ENCODE measurements at places on chromosomes 3 and 15.

DNA sequence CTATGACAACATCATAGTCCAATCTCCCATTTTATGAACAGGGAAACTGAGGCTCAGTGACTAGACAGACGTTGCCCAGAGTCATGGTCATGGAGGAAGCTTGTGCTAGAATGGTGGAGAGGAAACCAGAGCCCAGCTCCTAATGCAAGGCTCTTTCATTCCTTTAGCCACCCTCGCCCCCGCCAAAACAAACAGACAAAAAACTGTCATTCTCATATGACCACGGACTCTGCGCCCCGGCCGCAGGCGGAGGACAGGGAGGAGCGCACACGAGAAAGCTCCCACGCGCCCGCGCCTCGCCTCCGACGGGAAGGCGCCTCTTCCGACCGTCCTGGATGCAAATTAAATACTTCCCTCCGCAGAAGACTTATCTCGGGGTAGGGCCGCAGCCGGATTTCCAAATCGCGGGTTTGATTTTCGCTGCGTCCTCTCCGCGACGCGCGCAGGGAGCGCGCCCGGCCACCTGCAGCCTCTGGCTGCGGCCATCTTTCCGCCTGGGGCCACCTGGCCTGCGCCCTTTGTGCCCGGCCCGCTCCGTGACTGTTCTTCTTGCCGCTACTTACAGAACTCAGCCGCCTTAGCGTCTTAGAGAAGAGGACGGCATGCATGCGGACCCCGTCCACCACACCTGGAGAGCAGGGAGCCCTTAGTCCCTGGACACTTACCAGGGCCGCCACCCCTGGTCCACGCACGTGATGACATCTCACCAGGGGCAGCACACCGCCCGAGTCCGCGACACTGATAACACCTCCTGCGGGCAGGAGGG, 670 bp upstream of the ATP13A3 start:
- DNase-seq, result peak; percentile 32

DNA sequence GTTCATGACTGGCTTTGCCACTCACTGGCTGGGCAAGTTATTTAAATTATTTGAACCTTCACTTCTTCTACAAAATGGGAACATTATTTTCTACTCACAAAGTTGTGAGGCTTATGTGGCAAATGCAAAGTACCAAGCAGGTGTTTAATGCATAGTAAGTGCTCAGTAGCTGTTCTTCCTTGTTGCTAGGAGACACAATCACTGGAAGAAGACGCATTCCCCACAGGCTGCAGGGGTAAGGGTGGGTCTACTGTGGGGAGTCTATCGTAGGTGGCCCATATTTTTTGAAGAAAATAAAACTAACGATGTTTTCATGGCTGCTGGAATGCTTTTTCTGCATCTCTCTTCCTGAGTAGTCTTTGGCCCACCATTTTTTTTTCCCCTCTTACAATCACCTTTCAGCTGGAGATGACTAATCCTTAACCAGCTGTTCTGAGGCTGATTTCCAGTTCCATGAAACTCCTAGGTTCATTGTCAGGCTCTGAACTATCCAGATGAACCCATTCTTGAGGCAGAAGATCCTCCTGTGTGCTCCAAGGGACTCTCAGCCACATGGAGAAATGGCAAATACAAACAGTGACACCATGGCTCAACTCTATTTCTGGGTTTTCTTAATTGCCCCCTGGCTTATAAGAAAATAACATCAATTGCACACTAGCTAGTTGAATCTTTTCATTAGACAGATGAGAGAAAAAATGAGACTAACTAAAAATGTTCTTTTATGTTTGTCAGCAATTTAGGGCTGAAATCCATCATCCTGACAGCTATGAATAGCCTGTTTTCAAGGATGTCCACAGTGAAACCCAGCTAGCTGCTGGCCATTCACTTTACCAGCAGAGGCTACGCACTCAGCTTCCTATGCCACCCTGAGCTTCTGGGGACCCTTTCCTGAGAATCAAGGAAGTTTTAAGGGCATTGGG, 108.3 kb upstream of the ETV5 start:
- no peak for DNase-seq

GRCh38 chr3:56869157-56869889, 67.6 kb upstream of the ARHGEF3 start:
- no peak for DNase-seq

GRCh38 chr15:33852570-33852969, 115.7 kb upstream of the CHRM5 start:
- DNase-seq, result peak; percentile 80

DNA sequence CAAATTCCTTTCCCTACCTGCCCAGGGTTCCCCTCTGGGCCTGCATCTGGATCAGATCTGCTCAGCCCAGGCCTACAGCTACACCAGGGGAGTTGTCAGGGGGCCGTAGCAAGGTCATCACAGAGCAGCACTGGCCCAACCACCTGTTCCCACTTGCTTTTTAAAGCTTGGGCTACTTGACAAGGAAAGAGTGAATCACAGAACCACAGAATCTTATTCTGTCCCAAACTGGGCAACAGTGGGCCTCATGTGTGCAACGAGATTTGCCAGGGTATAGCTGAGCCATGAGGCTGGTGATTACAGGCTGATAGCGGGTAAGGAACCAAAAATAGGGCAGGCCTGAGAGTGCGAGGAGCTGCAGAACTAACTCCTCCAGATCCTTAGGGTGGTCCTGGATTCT, 66.7 kb downstream of the MYLK start:
- no peak for DNase-seq

GRCh38 chr3:130773366-130773765, 26.7 kb upstream of the PIK3R4 start:
- no peak for DNase-seq

DNA sequence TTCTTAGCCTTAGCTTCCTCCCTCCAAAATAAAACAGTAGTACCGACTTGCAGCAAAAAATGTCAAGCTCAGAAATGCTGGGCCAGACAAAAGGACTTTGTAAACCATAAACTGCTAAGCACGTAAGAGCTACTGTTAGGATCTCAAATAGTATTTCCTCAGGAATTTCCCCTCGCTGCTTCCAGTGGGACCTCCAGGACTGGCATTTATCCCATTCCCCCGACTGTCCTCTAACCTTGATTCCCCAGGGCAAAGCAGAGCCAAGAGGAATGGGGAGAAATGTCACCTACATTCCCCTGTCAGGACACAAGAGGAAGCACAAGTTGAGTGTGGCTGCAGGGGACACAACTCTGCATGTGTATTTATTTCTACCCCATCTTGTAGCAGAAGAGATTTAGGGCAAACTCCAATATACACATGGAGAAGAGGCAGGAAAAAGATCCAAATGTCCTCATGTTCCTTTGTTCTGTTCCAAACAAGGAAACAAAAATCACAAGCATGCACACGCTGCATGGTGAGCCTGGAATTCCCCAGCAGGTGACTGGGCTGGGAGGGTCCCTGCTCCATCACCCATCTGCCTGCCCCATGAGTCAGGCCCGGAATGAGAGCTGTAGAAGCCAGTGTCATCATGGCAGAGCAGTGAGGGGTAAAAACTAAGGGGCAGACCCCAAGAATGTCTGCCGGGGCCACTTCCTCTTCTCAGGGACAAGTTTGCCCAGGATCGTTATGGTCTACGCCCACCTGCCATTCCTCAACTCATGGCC, 4.2 kb downstream of the STOML1 start:
- no peak for DNase-seq

DNA sequence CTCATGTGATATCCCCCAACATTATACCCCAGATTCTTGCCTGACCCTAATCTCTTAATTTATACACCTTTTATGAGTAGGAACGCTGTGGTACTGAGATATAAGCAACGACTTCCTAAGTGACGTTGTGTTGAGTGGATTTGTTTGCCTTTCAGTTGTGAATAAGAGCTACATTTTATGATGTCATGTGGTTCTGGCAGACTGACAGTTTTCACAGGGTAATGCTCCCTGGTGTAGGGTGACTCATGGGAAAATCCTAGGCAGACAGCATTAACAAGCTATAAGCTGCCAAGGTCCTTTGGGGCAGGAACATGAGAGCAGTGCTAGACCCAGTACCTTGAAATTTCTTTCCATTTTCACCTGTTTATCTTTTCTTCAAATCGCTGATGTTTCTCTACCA, 11.2 kb downstream of the C3orf52 start:
- DNase-seq, result peak; percentile 99

DNA sequence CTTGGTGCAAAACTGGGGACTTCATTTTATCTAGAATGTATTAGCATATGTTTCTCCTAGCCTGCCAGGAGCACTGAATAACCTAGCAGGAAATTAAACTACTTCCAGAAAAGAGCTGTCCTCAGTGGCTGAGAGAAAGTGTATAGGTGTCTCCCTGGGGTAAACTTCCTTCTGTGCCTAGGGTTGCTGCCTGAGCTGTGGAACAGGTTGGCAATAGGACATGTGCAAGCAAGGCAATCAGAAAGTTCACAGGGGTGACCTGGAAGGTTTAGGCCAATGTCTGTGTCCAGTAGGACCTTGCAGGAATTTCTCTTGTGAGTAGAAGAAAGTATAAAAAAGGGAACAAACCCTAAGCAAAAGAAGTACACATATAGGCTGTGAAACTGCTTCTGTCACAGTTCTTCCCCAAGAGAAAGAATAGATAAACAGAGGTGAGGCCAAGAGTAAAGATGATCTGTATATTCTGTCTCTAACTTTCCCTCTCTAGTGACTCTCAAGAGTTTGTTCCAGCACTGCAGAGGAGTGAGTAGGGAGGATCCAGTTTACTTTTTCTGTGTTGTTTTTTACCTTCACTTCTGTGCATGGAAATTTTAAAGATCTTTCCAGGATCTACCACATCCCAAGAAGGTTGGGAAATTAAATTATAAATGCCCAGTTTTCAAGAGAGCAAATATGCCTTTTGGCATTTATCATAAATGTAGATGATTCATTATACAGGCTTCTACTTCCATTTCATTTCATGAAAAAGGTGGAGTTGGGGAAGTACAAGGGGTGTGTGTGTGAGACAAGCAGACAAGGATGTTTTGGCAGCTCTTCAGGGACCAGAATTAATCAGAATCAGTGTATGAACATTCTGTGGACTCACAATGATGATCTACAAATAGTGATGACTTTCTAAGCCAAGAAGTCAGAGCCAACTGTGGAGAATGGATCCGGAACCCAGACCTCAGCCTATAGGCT, 155.2 kb downstream of the RBPMS2 start:
- DNase-seq, result peak; percentile 77

GRCh38 chr15:59945036-59945435, 59.1 kb upstream of the FOXB1 start:
- no peak for DNase-seq

DNA sequence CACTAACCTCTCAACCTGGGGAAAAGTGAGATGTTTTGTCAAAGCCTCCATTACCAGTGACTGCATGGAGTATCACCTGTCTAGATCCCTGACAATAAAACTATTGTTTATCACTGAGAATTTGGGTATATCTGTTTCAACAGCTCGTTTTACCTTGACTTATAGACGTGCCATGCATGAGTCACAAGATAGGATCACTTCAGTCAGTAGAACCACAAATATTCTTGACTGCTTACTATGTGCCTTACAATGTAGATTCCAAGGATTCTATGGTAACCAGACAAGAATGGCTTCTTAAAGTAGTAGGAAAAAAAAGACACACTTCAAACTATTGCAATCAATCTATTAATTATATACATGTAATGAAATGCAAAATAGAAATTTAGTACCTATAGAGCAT, 55.7 kb upstream of the GRM7 start:
- peak; percentile 42 for DNase-seq

GRCh38 chr3:102511168-102511567, 76.4 kb downstream of the ZPLD1 start:
- DNase-seq, result no peak

GRCh38 chr15:69457304-69458280, 5.0 kb downstream of the RPLP1 start:
- DNase-seq, result no peak

DNA sequence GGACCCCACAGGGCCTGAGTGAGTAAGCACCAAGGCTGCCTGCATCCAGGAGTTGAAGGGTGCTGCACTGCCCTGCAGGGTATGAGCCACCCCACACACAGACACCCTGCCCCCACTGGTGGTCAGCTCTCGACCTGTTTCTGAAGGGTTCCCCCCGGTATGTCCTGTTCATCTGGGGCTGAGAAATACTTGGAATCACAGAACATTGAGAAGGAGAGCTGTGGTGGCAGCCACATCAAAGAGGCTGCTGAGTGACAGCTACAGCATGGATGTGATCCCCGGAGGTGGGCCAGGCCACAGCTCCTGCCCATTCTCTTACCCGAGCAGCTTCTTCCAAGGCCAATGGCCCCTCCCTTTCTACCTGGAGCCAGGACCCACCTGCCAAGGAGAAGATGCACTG, 66.4 kb upstream of the PLXNA1 start:
- no peak for DNase-seq

GRCh38 chr3:98765721-98766120, 2.6 kb downstream of the ST3GAL6 start:
- no peak for DNase-seq

GRCh38 chr3:107514453-107514852, 8.3 kb upstream of the BBX start:
- DNase-seq, result no peak

GRCh38 chr3:116034794-116035193, 410.5 kb downstream of the LSAMP start:
- DNase-seq, result peak; percentile 40

DNA sequence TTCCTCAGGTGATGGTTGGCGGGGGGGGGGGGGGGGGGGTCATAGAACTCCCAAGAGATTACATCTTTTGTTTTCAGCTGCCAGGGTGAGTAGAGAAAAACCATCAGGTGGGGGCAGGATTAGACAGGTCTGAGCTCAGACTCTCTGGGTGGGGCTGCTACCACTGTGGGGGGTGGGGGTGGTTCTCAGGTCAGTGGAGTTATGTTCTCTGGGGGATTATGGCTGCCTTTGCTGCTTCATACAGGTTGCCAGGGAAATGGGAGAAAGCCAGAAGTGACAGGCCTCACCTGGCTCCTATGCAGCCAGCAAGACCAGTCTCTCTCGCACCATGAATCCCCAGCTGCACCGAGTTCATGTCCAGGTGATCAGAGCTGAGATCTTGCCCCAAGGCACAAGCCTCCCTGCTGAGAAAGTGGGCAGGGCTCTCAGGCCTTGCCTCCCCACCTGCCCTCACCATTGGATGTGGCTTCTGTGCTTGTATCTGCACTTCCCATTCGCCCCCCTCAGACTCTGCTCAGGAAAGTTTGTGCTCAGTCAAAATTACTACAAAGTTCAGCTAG, 828.1 kb downstream of the MCTP2 start:
- no peak for DNase-seq

- DNase-seq, result no peak
These were observed 127.6 kb upstream of the RASGRP1 start for GRCh38 chr15:38691965-38692788.

- no peak for DNase-seq
These were observed 94.4 kb downstream of the DNASE1L3 start for GRCh38 chr3:58116161-58116955.

- DNase-seq, result peak; percentile 28
These were observed 36.2 kb upstream of the CFAP161 start for GRCh38 chr15:81097890-81098280.

GRCh38 chr3:66242788-66243464, 22.1 kb downstream of the SLC25A26 start:
- DNase-seq, result no peak

- no peak for DNase-seq
These were observed 783 bp upstream of the DNAJB11 start for GRCh38 chr3:186569779-186570095.

GRCh38 chr3:134640872-134641470, 9.9 kb downstream of the KY start:
- peak; percentile 8 for DNase-seq
